ENCODE measurements at places on chromosomes 1 and 21. TPM values are rescaled to one million over a fixed set of nuclear protein-coding genes. Genes with fewer than 3 reads are reported as not detected.

DNA sequence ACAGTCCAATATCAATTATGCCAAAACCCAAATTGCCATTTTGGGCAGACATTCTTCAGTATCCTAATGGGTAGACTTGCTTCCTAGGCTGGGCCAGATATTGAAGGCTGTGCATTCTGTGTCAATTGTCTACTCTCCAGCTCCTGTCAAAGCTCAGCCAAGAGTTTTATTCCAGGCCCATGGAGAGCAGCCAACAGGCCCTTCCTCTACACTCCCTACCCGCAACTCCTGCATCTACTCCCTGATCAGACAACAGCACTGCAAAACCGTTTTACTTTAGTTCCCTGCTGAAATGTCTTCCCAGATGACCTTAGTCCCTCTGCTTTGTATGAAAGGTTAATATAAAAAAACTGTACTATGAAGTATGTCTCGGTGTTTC lies 6.6 kb upstream of the ADORA3 start:
- no peak for DNase-seq

The NEXN gene
- 0.42 TPM for total RNA-seq

DNA sequence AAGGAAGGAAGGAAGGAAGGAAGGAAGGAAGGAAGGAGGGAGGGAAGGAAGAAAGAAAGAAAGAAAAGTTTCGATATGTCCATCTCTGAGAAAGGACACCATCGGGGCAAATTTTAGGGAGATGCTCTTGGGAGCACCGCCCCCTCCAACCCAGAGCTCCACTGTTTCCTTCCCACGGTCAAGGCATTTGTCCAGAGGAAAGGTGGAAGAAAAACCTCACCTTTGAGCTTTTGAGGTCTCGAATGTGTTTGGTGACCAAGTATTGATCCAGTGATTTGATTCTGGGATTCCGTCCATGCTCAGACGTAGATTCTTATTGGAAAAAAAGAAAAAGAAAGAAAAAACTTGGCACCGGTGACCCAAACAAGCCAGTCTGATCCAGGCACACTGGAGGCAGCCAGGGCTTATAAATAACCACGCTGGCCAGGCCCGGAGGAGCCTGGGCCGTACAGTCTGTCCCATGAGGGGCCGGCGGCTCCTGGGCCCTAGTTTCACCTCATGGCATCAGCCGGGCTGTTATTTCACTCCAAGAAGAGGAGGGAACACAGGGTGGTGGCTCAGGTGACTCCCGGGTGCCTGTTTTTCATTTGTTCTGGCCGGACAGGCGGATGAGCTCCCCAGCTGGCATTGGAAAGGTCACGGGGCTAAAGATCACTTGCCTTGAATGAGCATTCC lies 36.1 kb upstream of the SLC25A33 start:
- DNase-seq, result no peak

- DNase-seq, result no peak
Measured at GRCh38 chr1:164695956-164696665, 137.1 kb downstream of the PBX1 start.

The RABIF gene
- total RNA-seq, result 13.9 TPM

- no peak for DNase-seq
Measured at GRCh38 chr1:39272798-39273469, 68.4 kb downstream of the MACF1 start.

The RHD gene
- not detected for total RNA-seq

- DNase-seq, result no peak
Measured at GRCh38 chr1:201622824-201623223, 83.9 kb downstream of the NAV1 start.

The GNAT2 gene
- 0.53 TPM for total RNA-seq

- DNase-seq, result no peak
Measured at GRCh38 chr1:43660355-43660754, 10.4 kb downstream of the KDM4A start.

GRCh38 chr21:27803571-27803970 lies 836.7 kb upstream of the ADAMTS5 start:
- DNase-seq, result no peak

The SLC25A33 gene
- total RNA-seq, result 12.8 TPM

- DNase-seq, result no peak
Measured at GRCh38 chr1:69409731-69410456, 157.8 kb upstream of the LRRC7 start.

The PCBP3 gene
- total RNA-seq, result 0.35 TPM

- DNase-seq, result no peak
Measured at GRCh38 chr1:219560856-219561255, 52.0 kb downstream of the ZC3H11B start.

DNA sequence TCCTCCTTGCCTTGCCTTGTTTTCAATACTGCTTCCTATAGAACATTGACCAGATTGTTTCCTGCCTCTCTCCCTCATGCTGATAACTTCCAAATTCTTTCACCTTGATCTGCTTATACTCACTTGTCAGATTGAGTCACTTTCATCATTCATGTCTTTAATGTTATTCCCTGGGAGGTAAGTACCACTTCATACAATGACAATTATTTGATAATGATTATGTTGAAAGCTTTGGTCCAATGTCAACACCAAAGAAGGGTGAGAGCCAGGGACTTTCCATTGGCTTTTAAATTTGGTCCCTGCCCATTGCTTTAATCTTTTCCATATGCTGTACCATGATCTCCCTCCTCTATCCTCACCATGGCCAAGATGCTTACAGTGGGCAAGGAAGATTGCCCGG lies 137.4 kb downstream of the SYT2 start:
- DNase-seq, result no peak

DNA sequence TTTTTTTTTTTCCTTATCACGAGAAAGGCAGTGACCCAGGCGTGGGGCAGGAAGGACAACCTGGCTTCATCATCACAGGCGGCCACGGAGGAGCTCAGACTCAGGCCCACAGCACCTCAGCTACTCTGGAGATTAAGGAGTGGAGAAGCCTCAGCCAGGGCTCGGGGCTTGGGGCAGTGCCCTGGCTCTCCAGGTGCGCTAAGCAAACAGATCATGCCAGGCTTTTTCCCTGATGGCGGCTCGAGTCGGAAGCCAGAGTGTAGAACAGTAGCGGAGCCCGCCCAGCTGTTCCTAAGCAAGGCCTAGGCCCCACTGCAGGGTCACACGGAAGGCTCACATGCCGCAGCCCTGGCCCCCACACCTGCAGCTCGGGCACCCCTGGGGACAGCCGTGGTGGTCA lies 70.7 kb downstream of the AGPAT3 start:
- no peak for DNase-seq

The VAV3 gene
- 4.7 TPM for total RNA-seq

DNA sequence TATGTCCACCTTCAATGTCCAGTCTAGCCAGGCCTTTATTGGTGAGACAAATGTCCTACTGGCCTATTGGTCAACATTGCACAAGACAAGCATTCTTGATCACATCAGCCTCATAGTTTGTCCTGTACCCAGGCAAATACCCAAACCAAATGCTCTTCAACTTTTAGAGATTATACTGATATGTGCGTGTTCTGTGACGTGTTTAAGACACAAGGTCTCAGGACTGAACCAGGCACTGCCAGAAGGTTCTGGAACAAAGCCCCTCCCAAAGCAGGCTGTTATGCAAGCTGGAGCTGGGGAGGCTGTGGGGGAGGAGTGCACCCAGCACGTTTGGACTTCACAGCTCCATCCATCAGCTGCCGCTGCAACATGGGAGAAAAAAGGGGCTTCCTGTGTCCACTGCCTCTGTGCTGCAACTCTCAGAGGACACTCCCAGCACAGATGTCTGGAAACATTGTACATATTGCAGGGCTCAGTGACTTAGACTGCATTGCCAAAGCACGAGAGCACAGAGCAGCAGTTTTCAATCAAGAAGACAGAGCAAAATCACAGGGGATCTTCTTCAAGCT lies 45.9 kb downstream of the NID1 start:
- DNase-seq, result no peak

The ZNF678 gene
- 8.2 TPM for total RNA-seq

DNA sequence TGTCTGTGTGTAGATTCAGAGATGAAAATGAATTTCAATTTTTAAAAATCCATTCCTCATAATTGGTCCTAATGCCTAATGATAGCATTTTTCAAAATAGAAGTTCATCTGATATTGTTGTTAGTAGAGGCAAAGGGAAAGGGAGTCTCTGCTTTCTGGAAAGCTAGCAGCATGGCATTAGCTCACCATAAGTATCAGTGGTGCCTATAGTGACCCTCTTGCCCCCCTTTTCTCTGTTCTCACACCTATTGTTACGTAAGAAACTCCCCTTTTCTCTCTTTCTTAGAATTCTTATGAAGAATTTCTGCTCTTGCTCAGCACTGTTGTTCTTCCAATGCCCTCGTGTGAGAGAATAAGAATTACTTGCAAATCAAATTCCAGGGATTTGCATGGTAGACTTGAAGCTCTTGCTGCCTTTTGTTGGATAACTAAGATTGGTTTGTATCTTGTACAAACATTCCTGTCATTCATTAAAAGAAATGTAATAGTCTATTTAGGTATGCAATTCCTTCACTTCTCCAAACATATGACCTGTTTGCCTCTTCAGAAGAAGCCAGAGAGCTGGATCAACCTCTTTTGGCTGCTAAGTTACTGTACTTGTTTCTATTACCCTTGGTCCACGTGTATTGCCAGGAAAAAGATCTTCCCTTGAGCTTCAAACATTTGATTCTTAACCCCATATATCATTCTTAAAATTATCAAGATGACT lies 69.2 kb upstream of the MAGI3 start:
- DNase-seq, result no peak

The SH2D5 gene
- 0.13 TPM for total RNA-seq

The MMP23B gene
- total RNA-seq, result 2.1 TPM
